ENCODE measurements at places on chromosomes 7 and 10.

GRCh38 chr7:130960208-130960988 lies 226.4 kb upstream of the KLF14 start:
- DNase-seq: no peak

DNA sequence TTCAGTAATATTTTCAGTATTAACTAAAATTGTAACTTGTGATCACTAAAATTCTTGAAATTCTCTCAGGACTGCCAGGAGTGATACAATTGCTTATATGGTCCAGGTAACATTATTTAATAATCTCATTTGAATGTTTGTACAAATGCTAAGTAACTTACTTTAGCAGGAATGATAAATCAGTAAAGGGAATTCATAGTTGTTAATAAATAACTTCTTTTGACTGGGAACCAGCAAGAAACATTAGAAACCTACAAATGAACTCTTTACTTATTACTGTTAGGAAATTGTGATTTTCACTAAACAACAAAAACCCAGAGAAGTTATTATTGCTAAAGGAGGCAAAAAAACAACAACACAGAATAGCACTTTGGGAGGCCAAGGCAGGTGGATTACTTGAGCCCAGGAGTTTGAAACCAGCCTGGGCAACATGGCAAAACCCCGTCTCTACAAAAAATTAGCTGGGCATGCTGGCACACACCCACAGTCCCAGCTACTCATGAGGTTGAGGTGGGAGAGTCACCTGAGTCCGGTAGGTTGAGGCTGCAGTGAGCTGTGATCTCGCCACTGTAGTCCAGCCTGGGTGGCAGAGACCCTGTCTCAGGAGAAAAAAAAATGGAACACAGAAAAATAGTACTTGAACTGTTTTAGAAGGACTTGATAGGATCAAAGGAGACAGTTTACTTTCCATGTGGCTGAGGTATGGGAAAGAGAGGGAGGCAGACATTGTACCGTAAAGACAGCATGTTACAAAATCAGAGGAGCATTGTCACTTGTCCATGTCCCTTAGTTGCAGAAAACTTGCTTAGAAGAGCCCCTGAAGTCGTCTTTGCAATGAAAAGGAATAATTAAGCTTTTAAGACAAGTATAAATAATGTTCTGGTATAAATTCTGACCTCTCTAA lies 53.1 kb downstream of the SHOC2 start:
- no peak for DNase-seq

DNA sequence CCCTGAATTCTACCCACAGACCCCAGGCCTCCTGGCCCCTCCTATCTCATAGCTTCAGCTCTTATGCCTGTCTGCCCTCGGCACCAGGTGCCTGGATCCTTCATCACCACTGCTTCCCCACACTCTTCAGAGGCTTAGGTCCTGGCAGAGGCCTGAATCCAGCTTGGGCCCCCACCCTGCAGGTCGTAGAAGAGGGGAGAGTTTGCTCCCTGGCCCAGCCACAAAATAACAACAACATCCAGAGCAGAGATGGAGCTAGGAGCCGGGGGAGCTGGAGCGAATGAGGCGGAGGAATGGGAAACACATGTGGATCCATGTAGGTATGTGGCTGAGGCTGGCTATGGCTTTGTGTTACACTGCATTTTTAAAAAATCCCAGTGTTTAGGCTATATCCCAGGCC lies 7.8 kb upstream of the OPN4 start:
- no peak for DNase-seq

GRCh38 chr10:97590748-97591495 lies 1.4 kb downstream of the C10orf62 start:
- DNase-seq: no peak

DNA sequence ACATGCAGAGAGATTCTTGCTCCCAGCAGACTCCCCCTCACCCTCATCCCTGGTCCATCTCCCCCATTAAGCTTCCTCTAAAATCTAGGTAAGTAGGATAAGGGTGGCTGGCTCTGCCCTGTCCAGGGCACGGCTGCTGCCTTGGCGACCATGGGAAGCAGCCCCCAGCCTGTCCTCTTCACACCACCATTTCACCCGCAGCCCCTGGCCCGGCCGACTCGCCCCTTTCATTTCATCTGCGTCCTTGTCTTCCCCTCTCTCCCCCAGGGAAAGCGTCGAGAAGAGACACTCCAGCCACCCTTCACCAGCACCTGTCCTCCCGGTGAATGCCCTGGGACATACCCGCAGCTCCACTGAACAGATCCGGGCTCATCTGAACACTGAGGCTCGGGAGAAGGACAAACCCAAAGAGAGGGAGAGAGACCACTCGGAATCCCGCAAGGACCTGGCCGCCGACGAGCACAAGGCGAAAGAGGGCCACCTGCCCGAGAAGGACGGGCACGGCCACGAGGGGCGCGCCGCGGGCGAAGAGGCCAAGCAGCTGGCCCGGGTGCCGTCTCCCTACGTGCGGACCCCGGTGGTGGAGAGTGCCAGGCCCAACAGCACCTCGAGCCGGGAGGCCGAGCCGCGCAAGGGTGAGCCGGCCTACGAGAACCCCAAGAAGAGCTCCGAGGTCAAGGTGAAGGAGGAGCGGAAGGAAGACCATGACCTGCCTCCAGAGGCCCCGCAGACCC lies 342.3 kb upstream of the GALNT17 start:
- DNase-seq: no peak

GRCh38 chr7:13541326-13541725 lies 448.1 kb downstream of the ETV1 start:
- no peak for DNase-seq

DNA sequence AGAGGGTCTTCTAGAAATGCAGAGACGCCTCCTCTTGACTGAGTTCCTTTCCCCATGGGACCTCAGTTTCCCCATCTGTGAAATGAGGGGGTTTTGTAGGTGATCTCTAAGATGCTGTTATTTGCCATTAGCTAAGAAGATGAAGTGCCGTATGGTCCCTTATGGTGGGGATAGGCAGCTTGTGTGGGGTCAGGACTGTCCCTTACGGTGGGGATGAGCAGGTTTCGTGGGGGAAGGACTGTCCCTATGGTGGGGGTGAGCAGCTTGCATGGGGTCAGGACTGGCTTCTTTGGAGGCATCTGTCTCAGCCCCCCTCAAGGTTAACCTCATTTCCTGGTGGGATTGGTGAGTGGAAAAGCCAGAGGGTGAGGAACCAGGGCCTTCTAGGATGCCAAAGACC lies 148.3 kb upstream of the GPR26 start:
- no peak for DNase-seq

DNA sequence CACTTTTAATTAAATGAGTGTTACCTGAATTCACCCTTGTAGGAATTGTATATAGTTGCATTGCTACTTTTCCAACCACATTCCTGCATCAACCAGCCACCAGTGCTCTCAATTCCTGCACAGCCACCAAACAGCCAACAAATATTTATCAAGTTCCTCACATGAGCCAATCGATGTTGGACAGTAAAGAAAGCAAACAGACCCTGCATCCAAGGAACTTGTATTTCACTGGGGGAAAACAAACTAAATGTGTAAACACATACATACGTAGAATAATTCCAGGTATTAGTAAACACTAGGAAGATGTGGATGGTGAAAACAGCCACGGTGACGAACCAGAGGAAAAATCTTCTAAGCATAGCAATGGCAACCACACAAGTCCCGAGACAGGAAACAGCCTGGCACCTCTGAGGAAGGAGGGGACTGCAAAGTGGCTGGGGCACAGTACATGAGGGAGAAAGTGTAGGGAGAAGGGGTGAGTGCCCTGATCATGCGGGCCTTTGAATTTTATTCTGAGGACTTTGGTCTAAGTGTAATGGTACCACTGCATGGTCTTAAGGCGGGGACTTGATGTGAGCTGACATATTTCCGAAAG lies 111.2 kb downstream of the XRCC2 start:
- no peak for DNase-seq

DNA sequence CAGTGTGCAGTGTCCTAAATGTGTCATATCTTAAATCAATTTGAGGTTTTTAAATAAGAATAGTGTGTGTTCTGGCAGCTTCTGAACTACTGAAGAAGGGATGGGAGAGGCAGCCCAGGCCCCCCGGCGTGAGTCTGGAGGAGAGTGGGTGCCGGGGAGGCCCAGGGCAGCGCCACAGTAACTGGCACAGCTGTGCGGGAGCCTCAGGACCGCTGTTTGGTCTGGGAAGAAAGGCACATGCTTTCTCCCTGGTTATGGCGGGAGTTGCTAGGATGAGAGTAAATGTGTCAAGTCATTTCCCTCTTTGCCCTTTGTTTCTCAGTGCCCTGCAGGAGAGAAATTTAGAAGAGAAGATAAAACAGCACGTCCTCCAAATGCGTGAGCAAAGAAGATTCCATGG lies 31.9 kb upstream of the PWWP2B start:
- no peak for DNase-seq

- no peak for DNase-seq
These were observed 138.4 kb upstream of the TNS3 start for GRCh38 chr7:47720141-47720906.

GRCh38 chr7:42159130-42159529 lies 77.9 kb downstream of the GLI3 start:
- no peak for DNase-seq

- DNase-seq: no peak
These were observed 54.1 kb downstream of the MTERF1 start for GRCh38 chr7:91826377-91826776.

DNA sequence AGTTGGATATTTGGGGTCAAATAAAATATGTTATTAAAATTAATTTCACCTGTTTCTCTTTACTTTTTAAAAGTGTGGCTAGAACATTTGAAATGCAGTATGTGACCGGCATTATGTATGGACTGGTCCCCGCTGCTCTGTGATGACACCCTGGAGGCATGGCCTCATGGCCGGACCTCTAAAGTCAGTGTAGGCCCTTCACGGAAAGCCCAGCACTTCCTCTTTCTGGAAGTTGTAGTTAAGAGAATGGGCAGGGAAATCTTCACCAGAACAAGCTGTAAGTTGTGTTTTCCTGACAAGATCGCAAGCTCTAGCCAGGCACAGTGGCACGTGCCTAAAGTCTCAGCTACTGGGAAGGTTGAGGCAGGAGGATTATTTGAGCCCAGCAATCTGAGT lies 38.3 kb upstream of the SRGN start:
- DNase-seq: no peak

- no peak for DNase-seq
These were observed 49.6 kb upstream of the CHST15 start for GRCh38 chr10:124142960-124143359.

GRCh38 chr7:26653430-26654399 lies 210.7 kb downstream of the SKAP2 start:
- DNase-seq: no peak

DNA sequence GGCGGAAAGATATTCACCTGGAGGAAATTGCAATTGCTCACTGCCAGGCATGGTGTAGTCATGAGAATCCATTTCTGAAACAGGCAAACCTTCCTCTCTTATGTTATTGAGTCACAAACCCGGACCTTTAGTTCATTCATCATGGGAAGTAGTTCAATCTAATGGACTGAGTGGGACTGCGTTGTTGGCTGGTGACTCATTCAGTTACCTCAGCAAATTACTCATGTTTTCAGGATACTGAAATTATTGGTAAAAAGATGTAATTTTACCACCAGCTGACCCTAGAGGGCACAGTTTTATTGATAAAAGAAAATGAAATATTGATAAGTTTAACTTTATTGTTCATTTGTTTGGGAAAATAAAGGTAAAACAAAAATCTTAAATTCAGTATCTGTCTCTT lies 1194.4 kb upstream of the SORCS1 start:
- DNase-seq: no peak

DNA sequence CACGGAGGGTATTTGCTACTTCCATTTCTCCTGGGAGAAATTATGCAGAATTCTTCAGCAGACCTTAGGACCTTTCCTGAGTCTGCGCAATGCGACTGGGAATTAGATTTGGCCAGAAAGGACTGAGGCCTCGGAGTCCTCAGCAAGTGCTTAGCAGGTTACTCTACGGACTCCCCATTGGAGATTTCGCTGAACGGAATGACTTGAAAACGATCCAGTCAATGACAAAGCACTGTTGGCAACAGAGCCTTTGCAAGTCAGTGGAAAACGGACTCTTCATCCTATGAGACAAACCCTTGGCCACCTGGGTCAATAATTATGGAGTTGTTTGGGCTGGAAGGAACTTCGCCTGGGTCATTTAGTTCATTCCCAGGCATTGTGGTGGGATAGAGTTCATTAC lies 107.4 kb downstream of the FAM204A start:
- no peak for DNase-seq

- DNase-seq: no peak
These were observed 82.7 kb upstream of the WIPF3 start for GRCh38 chr7:29723599-29723998.

DNA sequence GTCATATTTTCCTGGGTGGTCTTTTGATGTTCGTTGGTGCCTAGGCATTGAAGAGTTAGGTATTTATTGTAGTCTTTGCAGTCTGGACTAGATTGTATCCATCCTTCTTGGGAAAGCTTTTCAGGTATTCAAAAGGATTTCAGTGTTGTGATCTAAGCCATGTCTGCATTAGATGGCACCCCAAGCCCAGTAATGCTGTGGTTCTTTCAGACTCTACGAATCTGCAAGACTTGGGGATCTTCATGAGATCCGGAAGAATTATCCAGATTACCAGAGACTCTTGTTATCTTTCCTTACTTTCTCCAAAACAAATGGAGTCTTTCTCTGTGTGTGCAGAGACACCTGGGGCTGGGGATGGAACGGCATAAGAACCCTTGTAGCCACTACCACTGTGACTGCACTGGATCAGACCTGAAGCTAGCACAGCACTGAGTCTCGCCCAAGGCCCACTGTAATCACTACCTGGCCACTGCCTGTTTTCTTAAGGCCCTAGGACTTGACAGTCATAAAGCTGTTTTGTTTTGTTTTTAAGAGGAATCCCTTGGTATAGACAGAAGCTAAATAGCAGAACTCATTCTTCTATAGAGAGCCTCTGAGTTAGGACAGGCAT lies 75.5 kb downstream of the MARCHF5 start:
- no peak for DNase-seq

DNA sequence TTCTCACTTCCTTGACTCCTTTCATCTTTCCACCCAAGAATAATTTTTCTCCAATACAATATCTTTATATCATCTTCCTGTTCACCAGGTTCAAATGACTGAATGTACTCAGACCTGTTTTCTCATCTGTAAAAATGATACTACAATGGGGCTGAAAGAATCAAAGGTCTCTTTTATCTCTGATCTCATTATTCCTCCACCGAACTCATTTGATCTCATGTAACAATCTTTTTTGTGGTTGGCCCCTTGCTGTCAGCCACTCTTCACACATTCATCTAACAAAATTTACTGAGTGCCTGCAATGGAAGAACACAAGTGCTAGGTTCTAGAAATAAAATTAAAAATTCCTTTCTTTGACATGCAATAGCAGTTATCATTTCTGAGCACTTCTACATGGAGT lies 65.0 kb downstream of the GRM8 start:
- DNase-seq: no peak

- DNase-seq: no peak
These were observed 27.0 kb downstream of the LMOD2 start for GRCh38 chr7:123682690-123683089.

DNA sequence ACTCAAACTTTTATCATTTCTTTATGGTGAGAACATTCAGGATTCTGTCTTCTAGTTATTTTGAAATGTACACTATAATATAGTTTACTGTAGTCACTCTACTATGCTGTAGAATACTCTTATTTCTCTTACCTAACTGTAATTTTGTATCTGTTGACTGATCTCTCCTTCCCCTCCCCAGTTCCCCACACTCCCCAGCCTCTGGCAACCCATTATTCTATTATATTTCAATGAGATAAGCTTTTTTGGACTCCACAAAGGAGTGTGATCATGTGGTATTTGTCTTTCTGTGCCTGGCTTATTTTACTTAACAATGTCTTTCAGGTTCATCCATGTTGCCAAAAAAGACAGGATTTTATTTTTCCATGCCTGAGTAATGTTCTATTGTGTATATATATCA lies 71.4 kb upstream of the DYNC1I1 start:
- DNase-seq: no peak

- no peak for DNase-seq
These were observed 35.3 kb upstream of the PROSER2 start for GRCh38 chr10:11787846-11788245.
